ENCODE measurements at places on chromosomes 5 and 9. TPM values are rescaled to one million over a fixed set of nuclear protein-coding genes. Genes with fewer than 3 reads are reported as not detected.

TPRN gene
- 27.9 TPM for total RNA-seq

DNA sequence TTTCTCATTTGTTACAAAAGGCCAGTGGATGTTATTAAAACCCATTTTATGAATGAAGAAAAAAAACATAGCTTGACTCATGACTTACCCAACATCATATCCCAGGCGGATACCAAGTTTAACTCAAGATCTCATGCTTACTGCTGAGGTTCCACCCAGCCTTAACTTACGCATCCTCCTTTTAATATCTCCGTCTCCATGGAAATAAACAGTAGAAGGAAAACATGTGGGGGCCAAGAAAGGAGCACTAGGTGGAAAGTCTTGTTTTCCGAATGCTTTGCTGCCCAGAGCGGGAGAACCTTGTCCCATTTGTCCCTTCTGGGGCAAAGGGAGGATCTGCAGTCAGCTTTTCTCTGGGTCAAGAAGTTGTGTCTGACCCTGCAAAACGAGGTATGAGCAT, 44.1 kb downstream of the ANGPTL2 start:
- DNase-seq: no peak

DNA sequence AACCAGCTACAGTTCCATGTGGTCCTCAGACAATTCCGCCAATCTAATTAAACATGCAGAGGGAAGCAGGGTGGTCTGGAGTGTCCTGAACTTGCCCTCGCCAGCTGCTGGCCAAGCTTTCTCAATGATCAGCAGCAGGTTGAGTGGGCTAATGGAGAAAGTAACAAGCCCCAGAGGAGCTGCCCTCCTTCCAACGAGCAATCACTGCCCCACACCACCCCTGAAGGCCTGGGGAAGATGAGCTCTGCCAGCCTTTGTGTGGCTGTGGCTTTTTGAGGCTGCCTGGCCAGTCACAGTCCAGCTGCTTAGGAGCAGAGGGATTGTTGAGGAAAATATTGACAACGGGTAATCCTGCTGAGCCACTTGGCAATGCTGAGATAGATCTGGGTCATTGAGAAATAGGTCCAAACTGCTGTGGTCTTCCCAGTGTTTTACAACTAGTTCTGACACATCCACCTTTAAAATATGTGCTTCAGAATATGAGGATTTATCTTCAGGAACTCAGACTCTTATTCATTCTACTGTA, 107.3 kb downstream of the CD180 start:
- no peak for DNase-seq

- DNase-seq: peak; percentile 86
Measured at GRCh38 chr5:53481887-53482716, 1.7 kb downstream of the FST start.

Measured in Right ventricle myocardium inferior (tissue), 1 donor.